Bronchus fibroblast of lung (primary cell): ENCODE measurements at places on chromosomes 11 and 22. TPM values are rescaled to one million over a fixed set of nuclear protein-coding genes. Genes with fewer than 3 reads are reported as not detected.

The SGSM1 gene
- total RNA-seq, result not detected in 2 replicates

The PAX6 gene
- not detected in 2 replicates for total RNA-seq

The CALCA gene
- total RNA-seq, result not detected in 2 replicates

The CEP126 gene
- 0.89 and 1.3 TPM in 2 replicates for total RNA-seq

The FIBP gene
- 228 and 231 TPM in 2 replicates for total RNA-seq
